ENCODE measurements at places on chromosomes 2 and 18. TPM values are rescaled to one million over a fixed set of nuclear protein-coding genes. Genes with fewer than 3 reads are reported as not detected.

The QPCT gene
- 26.5 TPM for polyA plus RNA-seq

The CCT4 gene
- 132 TPM for polyA plus RNA-seq

The SLC16A14 gene
- 35.8 TPM for polyA plus RNA-seq

The ARHGAP28 gene
- 9.3 TPM for polyA plus RNA-seq

The CRIM1 gene
- 47.4 TPM for polyA plus RNA-seq

The ATOH8 gene
- polyA plus RNA-seq = 13.5 TPM

All from spinal cord (tissue), 10 donors.